ENCODE measurements at places on chromosomes 1 and 21. TPM values are rescaled to one million over a fixed set of nuclear protein-coding genes. Genes with fewer than 3 reads are reported as not detected.

RHEX gene
- total RNA-seq, result not detected

LY9 gene
- not detected for total RNA-seq

OXCT2 gene
- not detected for total RNA-seq

CFAP107 gene
- total RNA-seq, result not detected

NCSTN gene
- 126 TPM for total RNA-seq

NR0B2 gene
- total RNA-seq, result not detected

IFI44L gene
- 22.1 TPM for total RNA-seq

VCAM1 gene
- total RNA-seq, result 9.6 TPM

Data from osteocyte (in vitro differentiated cells).